ENCODE measurements at places on chromosomes 6 and 20.

- no peak for DNase-seq
Observed at GRCh38 chr6:142637624-142638351, 307.2 kb downstream of the HIVEP2 start.

DNA sequence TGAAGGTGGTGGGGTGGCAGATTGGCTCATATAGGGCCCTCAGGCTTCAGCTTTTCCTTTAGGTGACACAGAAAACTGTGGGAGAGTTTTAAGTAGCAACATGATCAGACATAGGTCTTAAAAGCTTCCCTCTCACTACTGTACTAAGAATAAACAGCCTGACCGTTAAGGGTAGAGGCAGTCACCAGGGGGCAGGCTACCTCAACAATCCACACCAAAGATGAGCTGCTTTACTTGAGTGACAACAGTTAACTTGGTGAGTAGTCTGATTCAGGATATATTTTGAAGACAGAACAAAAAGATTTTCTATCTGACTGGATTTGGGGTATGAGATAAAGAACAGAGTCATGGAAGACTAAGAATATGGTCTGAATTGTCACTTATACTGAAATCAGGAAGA lies 193.1 kb upstream of the SHLD1 start:
- DNase-seq: peak; percentile 63

GRCh38 chr6:148364056-148364824 lies 21.6 kb downstream of the SASH1 start:
- no peak for DNase-seq

DNA sequence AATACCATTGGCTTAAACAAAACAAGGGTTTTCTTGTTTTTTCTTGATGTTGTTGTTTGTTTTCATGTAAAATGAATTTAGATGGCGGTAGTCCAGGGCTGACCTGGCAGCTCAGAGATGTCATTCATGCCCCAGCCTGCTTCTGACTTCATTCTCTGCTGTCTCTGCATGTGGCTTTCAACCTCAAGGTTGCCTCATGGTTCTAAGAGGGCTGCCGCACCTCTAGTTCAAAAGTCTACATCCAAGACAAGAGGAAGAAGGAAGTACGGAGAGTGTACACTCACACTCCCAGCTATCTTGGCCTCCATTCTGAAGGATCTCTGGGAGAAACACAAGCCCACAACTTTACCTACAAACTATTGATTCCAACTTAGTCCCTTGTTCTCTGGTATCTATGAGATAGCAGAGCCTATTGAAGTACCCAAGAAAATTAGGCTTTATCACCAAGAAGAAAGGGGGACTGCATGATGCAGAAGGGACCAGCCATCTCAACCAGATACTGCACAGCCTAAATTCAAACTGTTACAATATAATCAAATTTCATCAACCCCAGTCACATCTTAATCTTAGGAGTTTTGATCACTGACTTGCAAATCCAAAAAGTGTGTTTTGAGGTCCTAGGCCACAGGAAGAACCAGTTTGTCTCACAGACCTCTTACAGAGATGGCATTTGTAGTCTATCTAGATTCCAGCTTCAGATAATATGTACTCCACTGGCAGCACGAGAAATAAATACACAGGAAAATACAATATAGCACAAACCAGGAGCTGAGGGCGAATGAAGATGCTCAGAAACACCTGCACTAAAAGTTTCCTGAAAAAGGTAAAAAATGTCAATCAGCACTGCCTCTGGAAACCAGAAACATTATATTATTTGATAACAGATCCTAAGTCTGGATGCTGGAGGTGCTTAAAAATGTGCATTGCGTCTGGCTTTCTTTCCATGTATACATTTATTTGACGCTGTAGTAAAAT lies 866 bp upstream of the BTN3A3 start:
- no peak for DNase-seq

- no peak for DNase-seq
Observed at GRCh38 chr20:14830899-14831298, 493.5 kb upstream of the FLRT3 start.

GRCh38 chr6:39439342-39440038 lies 117.0 kb upstream of the KCNK16 start:
- DNase-seq: no peak

- no peak for DNase-seq
Observed at GRCh38 chr6:45650524-45651135, 272.9 kb upstream of the SUPT3H start.

DNA sequence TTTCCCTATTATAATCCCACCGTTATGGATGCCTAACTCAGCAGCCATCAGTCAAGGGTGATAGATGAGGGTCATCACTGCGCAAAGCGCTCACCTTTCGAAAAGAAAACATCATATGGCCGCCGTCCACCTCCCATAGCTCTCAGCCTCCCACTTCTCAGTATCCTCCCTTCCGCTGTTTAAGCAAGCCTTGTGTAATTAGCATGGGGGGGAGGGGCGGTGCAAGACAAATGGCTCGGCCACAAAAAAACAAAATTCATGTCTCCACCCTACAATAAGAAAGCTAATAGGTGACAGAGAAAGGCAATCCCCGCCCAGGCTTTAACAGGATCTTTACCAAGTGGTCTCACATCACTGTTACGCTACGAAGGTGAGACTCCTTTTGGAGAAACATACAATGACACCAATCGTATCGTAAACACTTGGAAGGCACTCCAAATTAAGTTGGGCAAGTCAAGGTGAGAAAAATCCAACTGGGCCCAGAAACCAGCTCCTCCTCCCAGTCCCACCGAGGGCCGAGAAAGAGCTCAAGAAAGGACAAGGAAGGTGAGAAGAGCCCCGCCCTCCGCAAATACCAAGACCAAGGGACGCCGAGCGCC lies 645 bp downstream of the DDX39B start:
- DNase-seq: no peak

- no peak for DNase-seq
Observed at GRCh38 chr6:96276305-96276704, 245.3 kb upstream of the UFL1 start.
